Forelimb muscle (tissue), 1 donor: ENCODE measurements at places on chromosomes 11 and 22.

DNA sequence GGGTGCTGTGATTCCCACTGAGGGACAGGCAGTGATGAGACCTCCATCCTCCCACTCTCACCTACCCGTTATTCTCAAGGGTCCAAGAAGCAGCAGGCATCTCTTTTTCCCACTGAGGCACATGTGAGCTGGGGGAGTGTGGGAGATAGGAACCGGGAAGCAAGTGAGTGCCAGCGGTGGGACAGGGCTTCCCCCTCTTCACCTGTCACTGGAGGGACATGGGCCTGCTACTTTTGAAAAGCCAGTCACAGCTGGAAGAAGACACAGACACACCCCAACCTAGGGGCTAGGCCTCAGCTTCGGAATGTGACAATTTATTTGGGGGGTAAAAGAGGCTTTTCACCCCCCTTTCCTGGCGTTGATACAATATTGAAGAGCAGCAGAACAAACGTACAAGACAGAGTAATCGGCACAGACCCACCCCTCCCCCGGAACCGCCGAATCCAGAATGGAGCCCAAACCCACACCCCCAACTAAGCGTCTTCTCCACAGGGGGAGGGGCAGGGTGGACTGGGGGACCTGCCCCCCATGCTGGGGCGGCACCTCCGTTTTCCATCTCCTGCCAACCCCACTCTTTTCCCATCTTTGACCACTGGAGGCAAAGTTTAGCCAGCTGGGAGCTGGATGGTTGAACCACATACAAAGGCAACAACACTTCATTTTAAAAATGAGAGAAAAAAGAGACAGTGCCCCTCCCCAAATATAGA, 10.7 kb downstream of the CBX6 start:
- no peak for DNase-seq

DNA sequence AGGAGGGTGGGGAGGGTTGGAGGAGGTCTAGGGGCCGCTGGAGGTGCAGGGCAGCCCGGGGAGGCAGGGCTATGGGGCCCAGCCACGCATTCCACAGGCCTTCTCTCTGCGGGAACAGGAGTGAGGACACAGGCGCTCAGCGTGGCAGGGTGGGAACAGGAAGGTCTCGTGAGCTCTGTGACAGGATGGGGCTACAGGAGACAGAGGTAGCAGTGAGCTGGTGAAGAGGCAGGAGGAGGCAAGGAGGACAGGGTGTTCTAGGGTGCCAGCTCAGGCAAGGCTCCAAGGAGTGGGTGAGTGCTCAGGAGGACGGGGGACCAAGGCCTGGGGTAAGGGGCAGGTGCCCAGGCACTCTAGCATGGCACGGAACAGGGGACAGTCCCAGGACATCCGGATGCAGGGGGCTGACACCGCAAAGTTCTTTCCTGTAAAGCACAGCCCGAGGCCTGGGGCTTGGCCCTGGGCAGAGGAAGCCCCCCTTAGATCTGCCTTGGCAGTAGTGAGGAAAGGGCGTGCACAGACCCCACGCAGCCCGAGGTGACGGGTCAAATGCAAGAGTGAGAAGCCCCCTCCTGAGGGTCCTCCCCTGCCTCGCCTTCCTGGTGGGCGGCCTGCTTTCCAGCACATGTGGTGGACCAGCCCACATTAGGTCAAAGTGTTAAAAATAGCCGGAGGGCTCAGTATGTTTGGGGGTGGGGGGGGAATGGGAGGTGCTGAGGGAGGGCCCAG, 4.7 kb upstream of the NEAT1 start:
- no peak for DNase-seq

DNA sequence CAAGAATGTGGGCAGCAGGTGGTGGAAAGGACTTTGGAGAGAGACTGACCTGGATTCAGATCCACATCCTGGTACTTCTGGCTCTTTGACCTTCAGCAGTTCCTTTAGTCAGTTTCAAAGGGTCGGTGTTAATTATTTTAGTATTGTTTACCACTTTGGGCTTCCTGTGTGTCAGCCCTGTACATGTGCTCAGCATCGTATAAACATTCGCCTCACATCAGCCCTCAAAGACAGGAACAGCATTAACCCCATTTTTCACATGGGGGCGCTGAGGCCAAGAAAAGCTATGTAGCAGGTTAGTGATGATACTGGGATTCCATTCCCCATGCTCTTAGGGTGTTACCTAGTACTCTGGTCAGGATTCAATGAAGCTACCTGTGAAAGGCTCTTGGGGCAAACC, 72.1 kb upstream of the YWHAH start:
- DNase-seq, result no peak

GRCh38 chr11:70808686-70809375, 410.5 kb downstream of the CTTN start:
- DNase-seq, result no peak

GRCh38 chr22:39482768-39483167, 19.3 kb upstream of the MIEF1 start:
- no peak for DNase-seq

GRCh38 chr11:20048246-20048645, 112.0 kb downstream of the DBX1 start:
- no peak for DNase-seq

- DNase-seq, result no peak
Observed at GRCh38 chr11:26742966-26743365, 21.1 kb upstream of the SLC5A12 start.

DNA sequence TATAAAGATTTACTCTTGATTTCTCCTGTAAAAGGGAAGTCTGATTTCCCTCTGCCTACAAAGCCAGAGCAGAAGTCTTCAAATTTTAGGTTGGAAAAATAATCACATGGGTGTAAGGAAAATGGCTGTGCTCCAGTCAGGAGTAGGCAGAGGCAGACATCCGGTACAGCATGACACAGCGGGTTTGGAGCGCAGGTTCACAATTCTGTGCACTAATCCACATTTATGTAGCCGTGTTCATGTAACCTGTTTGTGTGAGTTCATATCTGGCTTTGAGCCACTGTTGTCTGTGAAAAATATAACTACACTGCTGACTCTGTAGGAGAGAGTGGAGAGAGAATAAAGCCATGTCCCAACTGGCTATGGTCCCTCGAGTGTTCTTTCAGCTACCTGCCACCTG, 248.0 kb downstream of the CASP12 start:
- DNase-seq, result no peak

GRCh38 chr11:10584071-10584501, 15.6 kb upstream of the LYVE1 start:
- no peak for DNase-seq

GRCh38 chr11:128407962-128408361, 179.4 kb downstream of the ETS1 start:
- DNase-seq, result no peak

DNA sequence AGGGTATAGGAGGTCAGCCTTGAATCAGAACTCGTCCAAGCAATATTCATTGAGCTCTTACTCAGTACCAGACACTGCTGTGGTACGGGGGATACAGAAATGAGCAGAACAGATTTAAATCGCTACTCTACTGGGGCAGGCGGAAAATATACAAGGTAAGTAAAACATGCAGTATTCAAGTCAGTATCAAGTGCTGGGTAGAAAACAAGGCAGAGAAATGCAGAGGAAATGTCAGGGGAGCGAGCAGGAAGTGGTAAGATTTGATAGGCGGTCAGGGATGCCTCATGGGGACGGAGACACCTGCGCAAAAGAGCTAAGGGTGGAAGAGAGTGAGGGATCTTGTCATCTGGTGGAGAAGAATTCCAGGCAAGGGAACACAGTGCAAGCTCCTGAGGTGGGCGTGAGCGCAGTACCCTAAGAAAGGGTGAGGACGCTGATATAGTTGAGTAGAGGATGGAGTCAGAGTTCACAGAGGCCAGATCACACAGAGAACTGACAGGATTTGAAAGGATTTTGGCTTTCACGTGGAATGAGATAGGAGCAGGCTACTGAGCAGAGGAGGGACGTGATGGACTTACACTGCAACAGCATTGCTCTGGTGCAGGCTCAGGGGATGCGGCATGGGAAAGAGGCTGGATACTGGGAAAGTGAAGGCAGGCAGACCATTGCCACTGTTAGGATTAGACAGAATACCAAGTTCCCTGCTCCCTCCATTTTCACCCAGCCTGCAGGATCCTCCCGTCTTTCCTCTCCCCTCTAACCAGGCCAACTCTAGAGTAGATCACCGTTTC, 35.8 kb downstream of the SC5D start:
- DNase-seq, result no peak

DNA sequence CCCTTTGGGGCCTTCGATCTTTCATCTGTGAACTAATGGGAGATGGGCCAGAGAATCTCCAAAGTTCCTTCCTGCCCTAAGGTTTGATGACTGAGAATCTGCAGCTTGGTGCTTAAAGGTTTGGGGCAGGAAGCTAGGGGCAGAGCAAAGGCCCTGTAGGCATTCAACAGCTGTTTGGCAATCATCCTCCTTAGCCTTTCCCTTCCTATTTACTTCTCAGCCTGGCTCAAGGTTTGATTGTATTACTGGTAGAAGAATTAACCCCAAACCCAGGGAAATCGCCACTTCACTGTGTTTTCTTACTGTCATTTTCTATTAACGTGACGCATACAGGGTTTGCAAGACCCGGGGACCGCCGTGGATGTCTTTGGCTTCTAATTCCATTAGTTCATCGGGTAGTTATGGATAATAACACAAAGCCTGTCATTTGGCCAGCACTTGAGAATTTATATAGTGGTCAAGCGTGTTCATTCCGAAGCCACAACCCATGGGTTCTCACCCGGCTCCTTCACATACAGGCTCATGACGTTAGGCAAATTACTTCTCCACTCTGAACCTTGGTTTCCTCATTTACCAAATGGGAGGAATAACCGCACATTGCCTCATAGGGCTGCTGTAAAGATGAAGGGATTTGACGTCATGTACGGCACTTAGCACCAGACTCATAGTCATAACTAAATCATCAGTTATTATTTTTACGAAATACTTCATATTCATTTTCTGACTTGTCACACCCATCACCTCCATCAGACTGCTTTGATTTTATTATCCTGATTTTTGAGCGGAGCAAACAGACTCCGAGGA, 158.1 kb downstream of the FBXO7 start:
- no peak for DNase-seq
